ENCODE measurements at places on chromosomes 2 and 18.

- no peak for DNase-seq
Observed at GRCh38 chr18:74230922-74231714, 60.6 kb downstream of the CYB5A start.

- DNase-seq, result no peak
Observed at GRCh38 chr2:133486771-133487191, 81.5 kb downstream of the NCKAP5 start.

DNA sequence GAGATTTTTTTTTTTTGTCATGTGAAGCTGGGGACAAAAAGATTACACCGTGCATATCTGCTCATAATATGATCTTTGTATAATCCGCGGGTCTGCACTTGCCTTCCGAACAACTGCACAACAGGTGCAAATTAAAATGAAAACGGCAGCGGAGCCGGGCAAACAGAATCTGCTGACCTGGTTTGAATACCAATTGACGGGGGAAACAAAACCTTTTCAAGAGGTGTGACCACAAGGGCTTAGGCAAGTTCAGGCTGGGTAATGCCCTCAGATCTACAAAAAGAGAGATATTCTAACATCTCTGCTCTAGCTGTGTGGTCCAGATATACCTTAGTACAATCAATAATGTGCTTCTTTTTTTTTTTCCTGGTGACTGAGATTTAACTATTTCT, 88.5 kb downstream of the ZEB2 start:
- no peak for DNase-seq

GRCh38 chr2:85323351-85323987, 4.3 kb downstream of the TGOLN2 start:
- no peak for DNase-seq

DNA sequence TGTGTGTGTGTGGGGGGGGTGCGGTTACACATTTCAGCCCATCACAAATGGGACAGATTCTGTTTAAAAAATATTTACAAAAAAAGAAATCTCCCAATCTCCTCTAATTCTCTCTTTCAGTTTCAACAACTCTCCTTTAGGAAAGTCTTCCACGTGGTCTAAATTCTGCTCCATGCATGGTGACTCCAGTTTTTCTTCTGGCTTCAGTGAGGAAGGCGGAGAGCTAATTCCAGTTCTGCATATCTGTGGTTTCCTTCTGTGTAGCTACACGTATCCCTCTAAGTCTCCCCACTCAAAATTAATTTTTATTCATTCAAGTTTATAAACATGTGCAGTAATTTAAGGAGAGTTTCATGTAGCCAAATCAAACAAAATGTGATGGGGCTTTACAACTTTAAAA, 111.6 kb downstream of the SLC4A3 start:
- DNase-seq, result no peak

GRCh38 chr18:74497778-74498177, 1.6 kb downstream of the CNDP2 start:
- no peak for DNase-seq

- DNase-seq, result peak; percentile 45
Observed at GRCh38 chr2:143955401-143956065, 564.4 kb downstream of the ZEB2 start.

- DNase-seq, result no peak
Observed at GRCh38 chr2:7681881-7682461, 764.8 kb downstream of the RNF144A start.

- no peak for DNase-seq
Observed at GRCh38 chr2:129263939-129264338, 715.5 kb upstream of the RAB6C start.

GRCh38 chr2:23588106-23588505, 203.1 kb downstream of the KLHL29 start:
- DNase-seq, result no peak

GRCh38 chr2:151053661-151053990, 208.0 kb downstream of the RBM43 start:
- DNase-seq, result no peak

DNA sequence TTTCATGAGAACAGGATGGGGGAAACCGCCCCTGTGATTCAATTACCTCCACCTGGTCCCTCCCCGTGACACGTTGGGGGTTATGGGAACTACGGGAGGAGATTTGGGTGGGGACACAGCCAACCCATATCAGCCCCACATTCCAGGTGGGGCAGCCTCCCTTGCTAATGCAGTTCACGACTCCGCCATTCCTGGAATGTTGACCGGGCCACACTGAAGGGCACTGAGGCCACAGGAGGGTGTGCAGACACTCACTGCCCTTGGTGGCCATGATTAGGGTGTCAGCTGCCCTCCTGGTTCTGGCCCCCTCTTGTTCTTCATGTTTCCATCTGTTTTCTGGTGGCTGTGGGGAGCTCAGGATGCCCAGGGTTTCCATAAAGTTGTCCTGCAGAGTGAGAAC, 176.3 kb downstream of the TWIST2 start:
- DNase-seq, result no peak

DNA sequence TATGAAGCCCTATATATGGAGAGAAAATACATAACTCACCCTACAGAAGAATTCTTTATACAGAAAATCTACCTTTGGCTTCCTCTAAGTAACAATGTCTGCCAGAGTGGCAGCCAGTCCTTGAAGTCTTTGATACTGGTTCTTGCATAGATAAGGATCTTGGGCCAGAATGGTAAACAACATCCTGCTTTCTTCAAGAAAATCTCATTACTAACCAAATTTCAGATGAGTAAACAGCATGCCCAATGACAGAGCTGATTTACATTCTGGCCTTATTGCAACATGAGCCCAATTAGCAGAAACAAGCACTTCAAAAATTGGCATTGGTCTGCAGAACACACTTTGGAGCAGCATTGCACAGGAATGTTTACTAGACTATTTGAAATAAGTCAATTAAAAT, 336.5 kb upstream of the ST6GAL2 start:
- DNase-seq, result no peak

DNA sequence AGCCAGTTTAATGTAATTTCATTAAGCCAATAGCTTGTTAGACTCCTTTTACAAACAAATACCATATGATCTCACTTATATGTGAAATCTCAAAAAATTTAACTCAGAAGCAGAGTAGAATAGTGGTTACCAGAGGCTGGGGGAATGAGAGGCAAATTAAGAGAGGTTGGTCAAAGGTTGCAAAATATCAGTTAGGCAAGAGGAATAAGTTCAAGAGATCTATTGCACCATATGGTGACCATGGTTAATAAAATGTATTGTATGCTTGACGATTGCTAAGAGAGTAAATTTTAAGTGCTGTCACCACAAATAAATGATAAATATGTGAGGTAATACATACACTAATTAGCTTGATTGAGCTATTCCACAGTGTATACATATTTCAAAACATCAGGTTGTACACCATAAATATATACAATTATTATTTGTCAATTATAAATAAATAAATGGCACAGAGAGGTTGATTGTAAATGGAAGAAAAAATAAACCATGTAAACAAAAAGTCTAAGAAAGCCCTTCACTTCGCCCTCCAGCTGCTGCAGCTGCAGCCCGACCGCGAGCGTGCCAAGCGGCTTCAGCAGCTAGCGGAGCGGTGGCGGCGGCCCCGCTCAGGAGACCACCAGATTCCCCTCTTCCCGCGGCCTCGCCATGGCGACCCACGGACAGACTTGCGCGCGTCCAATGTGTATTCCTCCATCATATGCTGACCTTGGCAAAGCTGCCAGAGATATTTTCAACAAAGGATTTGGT, 23.0 kb upstream of the ACTR2 start:
- DNase-seq, result no peak

- DNase-seq, result no peak
Observed at GRCh38 chr2:240569523-240569997, 1.3 kb downstream of the RNPEPL1 start.

DNA sequence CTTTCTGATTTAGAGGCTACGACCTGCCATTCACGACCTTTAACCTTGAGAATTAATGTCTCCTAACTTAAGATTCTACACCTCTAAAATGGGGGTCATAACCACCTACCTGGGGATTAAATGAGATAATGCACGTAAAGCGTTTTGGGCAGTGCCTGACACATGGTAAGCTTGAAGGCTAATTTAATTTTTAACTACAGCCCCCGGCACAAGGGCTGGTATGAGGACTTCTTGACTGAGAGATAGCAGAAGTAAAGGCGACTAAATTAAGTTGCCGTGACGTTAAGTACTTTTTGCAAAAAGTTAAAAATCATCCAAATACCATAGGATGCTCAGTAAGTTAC, 549 bp downstream of the MRPL35 start:
- DNase-seq, result no peak

All from AG04449 (cell line).